ENCODE measurements at places on chromosomes 1 and 21. TPM values are rescaled to one million over a fixed set of nuclear protein-coding genes. Genes with fewer than 3 reads are reported as not detected.

DNA sequence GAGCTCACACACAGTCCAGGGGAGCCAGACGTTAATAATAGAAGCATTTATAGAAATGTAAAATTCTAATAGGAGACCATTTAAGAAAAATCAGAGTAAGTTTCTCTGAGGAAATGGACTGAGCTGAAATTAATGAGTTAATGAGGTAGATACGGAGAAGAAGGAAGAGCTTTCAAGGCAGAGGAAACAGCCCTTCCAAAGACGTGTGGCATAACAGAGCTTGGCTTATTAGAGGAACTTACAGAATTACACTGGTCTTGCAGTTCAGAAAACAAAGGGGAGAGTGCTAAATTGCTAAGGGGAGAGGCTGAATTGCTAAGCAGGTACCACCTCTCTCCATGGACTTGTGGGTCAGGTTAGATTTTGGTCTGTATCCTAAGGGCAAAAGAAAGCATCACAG, 8.2 kb upstream of the PIGK start:
- H3K27me3 ChIP-seq: no peaks in the 10 kb centered on the region
- H3K36me3 ChIP-seq: peaks cover 10% of the 10 kb centered on the region
- no peak overlapping the region for H3K4me3 ChIP-seq

DNA sequence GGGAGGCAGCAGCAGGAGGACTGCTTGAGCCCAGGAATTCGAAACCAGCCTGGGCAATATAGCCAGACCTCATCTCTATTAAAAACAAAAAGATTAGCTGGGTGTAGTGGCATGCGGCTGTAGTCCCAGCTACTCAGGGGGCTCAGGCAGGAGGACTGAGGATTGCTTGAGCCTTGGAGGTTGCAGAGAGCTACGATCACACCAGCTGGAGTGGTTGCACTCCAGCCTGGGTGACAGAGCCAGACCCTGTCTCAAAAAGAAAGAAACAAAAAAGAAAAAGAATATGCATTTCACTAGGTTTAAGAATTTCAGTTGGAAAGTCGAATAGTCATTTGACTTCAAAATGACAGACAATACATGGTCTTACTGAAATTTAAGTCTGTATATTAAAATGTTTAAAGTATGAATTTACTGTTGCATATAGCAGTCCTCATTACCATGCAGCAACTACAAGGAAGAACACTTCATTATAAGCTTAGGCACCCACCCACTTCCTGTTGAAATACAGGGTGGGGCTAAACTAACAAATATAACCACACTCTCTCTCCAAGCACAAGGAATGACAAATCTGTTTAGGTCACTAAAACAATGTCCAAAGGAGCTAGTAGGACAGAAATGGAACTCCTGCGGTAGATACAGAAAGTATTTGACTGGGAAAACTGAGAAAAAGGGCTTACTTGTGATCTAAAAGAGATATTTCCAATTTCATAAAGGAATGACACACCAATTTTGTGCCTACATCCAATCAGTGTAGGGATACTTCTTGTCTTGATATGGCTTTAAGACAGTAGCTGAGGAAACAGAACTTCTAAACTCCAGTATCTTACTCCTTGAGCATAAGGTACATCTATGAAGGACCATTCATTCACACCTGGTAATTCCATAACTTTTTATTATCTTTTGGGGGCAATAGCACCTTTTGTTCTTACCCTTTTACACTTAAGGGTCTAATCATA, 44.1 kb downstream of the GPR3 start:
- no peak overlapping the region for H3K4me3 ChIP-seq
- peaks cover 67% of the 10 kb centered on the region for H3K4me1 ChIP-seq
- peaks cover 2% of the 10 kb centered on the region for H3K36me3 ChIP-seq

- H3K4me1 ChIP-seq: peaks cover 18% of the 10 kb centered on the region
- no peaks in the 10 kb centered on the region for H3K27me3 ChIP-seq
- H3K27ac ChIP-seq: peak overlapping the region; percentile 97
- H3K36me3 ChIP-seq: no peaks in the 10 kb centered on the region
- DNase-seq: no peak
- no peak overlapping the region for H3K4me3 ChIP-seq
Observed at GRCh38 chr1:3593745-3594144, 17.6 kb downstream of the MEGF6 start.

GRCh38 chr1:219330669-219331068, 157.0 kb downstream of the LYPLAL1 start:
- H3K27me3 ChIP-seq: no peaks in the 10 kb centered on the region
- H3K4me3 ChIP-seq: no peak overlapping the region
- H3K27ac ChIP-seq: no peak overlapping the region
- no peaks in the 10 kb centered on the region for H3K4me1 ChIP-seq
- peaks cover 9% of the 10 kb centered on the region for H3K36me3 ChIP-seq
- no peak for DNase-seq

GRCh38 chr1:78490861-78491450, at the start of gene PTGFR:
Gene PTGFR (plus strand): TSS chr1:78490974. CDS start chr1:78492744, 1,770 bp downstream.
- H3K27ac ChIP-seq: no peak within 1 kb of the TSS
- peaks cover 9% of the 10 kb centered on the region for H3K4me1 ChIP-seq
- peak; percentile 68 for DNase-seq
- peaks cover 84% of the 10 kb centered on the region for H3K27me3 ChIP-seq

DNA sequence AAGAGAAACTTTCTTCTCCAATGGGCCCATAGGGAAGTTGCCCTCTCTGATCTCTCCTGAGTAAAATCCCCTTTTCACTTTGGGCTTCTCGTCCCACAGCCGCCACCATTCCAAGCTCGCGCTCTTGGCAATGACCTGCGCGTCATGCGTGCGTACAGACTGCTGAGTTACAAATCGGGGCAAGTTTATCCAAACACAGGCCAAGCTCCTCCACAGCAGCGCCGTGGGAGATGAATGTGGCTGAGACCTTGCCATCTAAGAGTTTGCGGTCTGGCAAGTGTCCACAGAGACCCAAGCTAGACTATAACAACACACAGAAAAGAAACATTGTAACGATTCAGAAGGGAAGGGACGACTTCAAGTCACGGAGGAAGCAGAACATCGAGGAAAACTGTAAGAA, 116.3 kb upstream of the SOD1 start:
- peak overlapping the region; percentile 16 for H3K27ac ChIP-seq
- H3K4me1 ChIP-seq: peaks cover 29% of the 10 kb centered on the region
- no peaks in the 10 kb centered on the region for H3K36me3 ChIP-seq
- H3K27me3 ChIP-seq: no peaks in the 10 kb centered on the region

- H3K4me1 ChIP-seq: peaks cover 3% of the 10 kb centered on the region
- H3K27ac ChIP-seq: no peak overlapping the region
- H3K27me3 ChIP-seq: no peaks in the 10 kb centered on the region
- no peak overlapping the region for H3K4me3 ChIP-seq
Observed at GRCh38 chr1:33908324-33908956, 44.6 kb downstream of the HMGB4 start.

DNA sequence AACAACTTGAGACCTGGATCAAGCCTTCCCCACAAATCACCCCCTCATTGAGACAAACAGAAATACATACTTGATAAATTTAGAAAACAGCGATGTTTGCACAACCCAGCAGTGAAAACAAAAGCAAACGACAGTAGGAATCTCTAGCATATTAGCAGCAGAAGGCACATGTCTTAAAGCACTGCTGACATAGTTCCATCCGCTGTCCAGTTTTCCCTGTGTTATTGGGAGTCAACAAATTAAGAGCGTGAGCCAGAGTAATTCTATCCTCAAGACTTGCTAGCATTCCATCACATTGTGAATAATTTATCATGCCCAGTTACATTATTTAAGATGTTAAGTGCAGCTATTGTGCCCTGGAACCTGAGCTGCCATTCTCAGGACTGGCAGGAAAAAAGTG, 55.3 kb downstream of the IGSF5 start:
- DNase-seq: no peak
- H3K4me3 ChIP-seq: no peak overlapping the region
- peaks cover 5% of the 10 kb centered on the region for H3K4me1 ChIP-seq

DNA sequence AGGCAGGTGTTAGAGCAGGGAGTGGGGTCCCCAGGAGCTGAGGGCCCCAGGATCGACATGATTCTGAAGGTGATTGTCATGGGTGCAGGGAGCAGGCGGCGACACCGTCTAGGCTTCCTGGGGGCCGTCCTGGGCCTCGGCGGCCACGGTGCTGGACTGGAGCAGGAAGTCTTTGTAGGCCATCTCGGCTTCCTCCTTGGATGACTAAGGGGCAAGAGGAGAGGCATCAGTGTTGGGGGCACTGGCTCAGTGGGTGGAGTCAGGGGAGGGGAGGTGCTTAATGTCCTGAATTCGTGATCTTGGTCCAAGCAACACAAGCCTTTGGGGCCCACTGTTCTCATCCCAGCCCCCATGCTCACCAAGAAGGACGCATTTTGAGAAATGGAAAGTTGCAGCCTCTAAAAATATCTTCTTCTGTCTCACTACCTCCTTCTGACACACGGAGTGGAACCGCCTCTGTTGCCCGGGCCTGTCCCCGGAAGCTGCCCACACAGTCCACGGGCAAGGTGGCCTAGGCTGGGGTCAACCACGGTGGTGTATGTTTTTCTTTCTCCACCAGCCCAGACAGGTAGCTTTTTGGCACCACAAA, 8.6 kb upstream of the FCMR start:
- H3K36me3 ChIP-seq: no peaks in the 10 kb centered on the region
- no peak for DNase-seq
- no peaks in the 10 kb centered on the region for H3K27me3 ChIP-seq
- peak overlapping the region; percentile 8 for H3K27ac ChIP-seq
- H3K4me1 ChIP-seq: no peaks in the 10 kb centered on the region

DNA sequence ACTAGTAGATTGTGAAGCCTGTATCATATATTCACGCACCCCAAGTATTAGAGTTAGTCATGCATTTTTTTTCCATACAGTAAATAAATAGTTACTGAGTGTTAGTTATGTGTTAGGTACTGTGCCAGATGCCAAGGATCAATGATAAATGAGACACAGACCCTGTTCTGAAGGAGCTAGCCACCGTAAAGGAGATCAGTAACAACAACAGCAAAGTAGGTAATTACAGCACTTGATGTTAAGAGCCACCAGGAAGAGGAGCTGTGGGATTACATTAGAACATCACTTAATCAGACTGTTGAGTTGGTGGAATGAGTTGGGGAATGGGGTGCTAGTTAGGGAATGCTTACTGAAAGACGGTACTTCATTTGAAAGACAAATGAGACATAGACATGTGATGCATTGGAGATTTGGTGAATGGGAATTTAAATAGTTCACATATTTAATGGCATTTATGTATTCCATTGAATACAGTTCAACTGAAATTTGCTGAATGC, 21.0 kb downstream of the PRKAA2 start:
- H3K27ac ChIP-seq: no peak overlapping the region
- H3K4me3 ChIP-seq: no peak overlapping the region
- H3K27me3 ChIP-seq: no peaks in the 10 kb centered on the region
- H3K4me1 ChIP-seq: peaks cover 17% of the 10 kb centered on the region
- DNase-seq: no peak
- H3K36me3 ChIP-seq: no peaks in the 10 kb centered on the region

DNA sequence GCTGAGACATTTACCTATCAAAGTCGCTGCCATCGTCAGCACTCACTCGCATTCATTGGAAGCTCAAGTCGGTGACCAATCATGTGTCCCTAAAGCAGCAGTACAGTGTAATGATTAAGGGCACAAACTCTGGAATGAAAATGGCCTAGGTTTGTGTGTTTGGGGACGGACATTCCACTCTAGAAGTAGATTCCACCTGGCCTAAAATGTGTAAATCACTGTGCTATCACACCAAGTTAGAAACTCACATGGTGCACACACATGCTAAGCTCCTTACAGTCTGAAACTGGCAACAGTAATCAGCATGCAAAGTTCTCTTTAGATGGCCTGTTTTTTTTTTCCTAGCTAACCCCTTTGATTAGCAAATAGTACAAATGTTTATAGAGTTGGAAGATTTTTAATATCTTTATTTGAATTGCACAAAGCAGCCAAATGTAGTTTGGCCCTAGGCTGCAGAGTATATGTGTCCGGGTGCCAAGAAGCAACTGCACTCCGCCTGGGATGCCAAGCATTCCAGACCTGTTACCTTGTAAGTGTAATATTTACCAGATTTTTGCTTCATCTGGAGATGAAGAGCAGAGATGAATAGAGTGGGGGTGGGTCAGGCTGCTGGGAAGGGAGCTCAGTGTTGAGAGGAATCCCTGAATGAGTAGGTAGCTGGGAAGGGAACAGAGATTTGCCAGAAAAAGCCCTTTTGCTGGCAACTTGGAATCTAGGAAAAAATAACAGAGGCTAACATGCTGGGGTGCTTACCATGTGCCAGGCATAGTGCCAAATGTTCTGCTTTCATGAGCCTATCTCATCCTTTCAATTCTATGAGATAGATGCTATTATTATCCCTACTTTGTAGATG, 35.2 kb downstream of the TGFB2 start:
- no peak for DNase-seq
- H3K4me1 ChIP-seq: peaks cover 8% of the 10 kb centered on the region
- no peaks in the 10 kb centered on the region for H3K27me3 ChIP-seq
- no peak overlapping the region for H3K27ac ChIP-seq
- no peak overlapping the region for H3K4me3 ChIP-seq

DNA sequence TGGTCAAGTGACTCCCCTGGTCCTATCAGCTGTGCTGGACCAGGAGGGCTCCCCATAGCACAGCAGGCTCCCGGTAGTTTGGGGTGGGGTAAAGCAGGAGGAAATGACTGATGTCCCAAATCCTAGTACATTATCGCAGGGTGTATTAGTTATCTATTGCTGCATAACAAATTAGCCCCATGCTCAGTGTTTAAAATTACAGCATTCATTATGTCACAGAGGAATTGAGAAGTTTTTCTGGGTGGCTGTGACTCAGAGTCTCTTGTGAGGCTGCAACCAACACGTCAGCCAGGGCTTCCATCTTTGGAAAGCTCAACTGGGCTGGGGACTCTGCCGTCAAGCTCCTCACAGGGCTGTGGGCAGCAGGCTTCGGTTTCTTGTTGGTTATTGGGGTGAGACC, 34.3 kb upstream of the LAPTM5 start:
- DNase-seq: no peak
- H3K4me1 ChIP-seq: no peaks in the 10 kb centered on the region
- no peak overlapping the region for H3K27ac ChIP-seq
- no peaks in the 10 kb centered on the region for H3K27me3 ChIP-seq

GRCh38 chr1:162363823-162364222, 12.8 kb downstream of the SPATA46 start:
- H3K36me3 ChIP-seq: peaks cover 2% of the 10 kb centered on the region
- no peak for DNase-seq
- H3K27me3 ChIP-seq: no peaks in the 10 kb centered on the region
- H3K27ac ChIP-seq: 0 out of 2 replicates have a peak overlapping the region, but pooled peaks have one; percentile 51

CAMK1G gene
- total RNA-seq: 0.50 TPM

ATP6V1G3 gene
- not detected for total RNA-seq

ZNF124 gene
- 33.0 TPM for total RNA-seq

ITGB2 gene
- 1.5 TPM for total RNA-seq

S1PR1 gene
- total RNA-seq: 3.2 TPM

UBL4B gene
- not detected for total RNA-seq

LIPI gene
- total RNA-seq: not detected

ADAMTS5 gene
- total RNA-seq: 0.64 TPM
